Cardiac muscle cell (in vitro differentiated cells and primary cell): ENCODE measurements at places on chromosomes 16 and 17. TPM values are rescaled to one million over a fixed set of nuclear protein-coding genes. Genes with fewer than 3 reads are reported as not detected.

DNA sequence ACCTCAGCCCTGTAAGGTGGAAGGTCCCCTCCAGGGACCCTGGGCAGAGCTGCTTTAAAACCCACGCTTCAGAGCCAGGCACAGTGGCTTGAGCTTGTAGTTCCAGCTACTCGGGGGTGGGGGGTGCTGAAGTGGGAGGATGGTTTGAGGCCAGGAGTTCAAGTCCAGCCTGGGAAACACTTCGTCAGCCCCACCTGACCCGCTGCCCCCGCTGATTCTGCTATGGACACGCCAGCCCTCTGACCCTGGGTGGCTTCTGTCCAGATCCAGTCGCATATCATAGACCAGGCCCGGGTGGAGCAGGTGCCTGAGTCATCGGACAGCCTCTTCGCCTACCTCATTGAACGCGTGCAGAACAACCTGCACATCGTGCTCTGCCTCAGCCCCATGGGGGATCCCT, 35.2 kb upstream of the KDM6B start:
- no peak for DNase-seq
- H3K36me3 ChIP-seq, result no peaks in the 10 kb centered on the region
- H3K4me3 ChIP-seq, result no peak overlapping the region
- H3K4me1 ChIP-seq, result peaks cover 4% of the 10 kb centered on the region
- H3K27ac ChIP-seq, result no peak overlapping the region

GRCh38 chr17:65278820-65279184, 141.6 kb downstream of the RGS9 start:
- H3K4me1 ChIP-seq, result no peaks in the 10 kb centered on the region
- H3K27ac ChIP-seq, result no peak overlapping the region
- no peak for DNase-seq
- H3K4me3 ChIP-seq, result no peak overlapping the region

DNA sequence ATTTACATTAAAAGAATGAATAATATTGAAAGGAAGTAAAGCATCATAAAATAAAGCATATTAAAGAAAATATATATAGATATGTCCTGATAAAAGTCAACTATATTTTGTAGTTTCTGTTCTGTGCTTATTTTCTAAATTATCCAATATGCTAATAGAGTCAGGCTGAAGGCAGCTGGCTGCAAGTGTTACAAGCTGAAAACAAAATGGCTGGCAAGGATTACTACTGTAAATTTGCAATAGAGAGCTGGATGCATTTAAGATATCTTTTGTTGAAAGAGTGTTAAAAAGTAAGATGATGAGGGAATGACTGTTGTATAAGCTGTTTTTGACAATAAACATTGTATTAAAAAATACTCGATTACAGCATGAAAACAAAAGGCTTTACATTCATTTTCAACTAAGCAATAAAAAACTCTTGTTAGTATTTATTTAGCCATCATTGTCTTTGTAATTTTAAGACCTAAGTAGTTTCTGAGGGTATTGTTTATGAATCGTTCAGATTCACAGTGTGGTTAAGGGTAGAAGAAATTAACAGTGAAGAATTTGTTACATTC, 76.3 kb downstream of the TANC2 start:
- H3K36me3 ChIP-seq, result no peaks in the 10 kb centered on the region
- H3K27me3 ChIP-seq, result no peaks in the 10 kb centered on the region
- H3K4me3 ChIP-seq, result no peak overlapping the region
- H3K4me1 ChIP-seq, result peaks cover 13% of the 10 kb centered on the region
- DNase-seq, result no peak

DNA sequence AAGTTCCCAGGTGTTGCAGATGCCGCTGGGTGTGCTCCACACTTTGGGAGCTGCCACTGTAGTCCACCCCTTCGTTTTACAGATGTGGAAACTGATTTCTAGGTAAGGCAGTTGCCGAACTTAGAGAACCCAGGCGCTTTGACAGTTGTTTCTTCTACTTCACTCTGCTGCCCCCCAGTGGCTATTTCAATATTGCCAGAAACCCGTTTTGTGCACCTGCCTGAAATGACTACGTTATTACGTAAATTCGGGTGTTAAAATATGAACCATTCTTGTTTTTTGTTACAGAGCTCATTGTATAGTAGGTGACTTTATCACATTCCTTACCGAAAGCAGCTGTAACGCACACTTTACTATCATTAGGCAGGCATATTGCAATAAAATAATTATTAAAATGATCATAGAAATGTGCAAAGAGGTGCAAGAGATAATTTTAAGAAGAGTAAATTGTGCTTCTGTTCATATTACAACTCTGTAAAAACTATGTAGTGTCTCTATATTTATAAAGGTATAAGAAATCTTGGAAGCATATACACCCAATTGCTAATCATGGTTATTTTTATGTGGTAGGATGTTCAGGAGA, 44.9 kb downstream of the OTOA start:
- H3K4me1 ChIP-seq, result no peaks in the 10 kb centered on the region
- H3K36me3 ChIP-seq, result no peaks in the 10 kb centered on the region
- peak; percentile 80 for DNase-seq
- H3K27ac ChIP-seq, result no peak overlapping the region

- H3K36me3 ChIP-seq, result peaks cover 6% of the 10 kb centered on the region
- H3K4me1 ChIP-seq, result peaks cover 13% of the 10 kb centered on the region
- no peak overlapping the region for H3K27ac ChIP-seq
- peak overlapping the region; percentile 54 for H3K4me3 ChIP-seq
- no peaks in the 10 kb centered on the region for H3K27me3 ChIP-seq
- no peak for DNase-seq
Observed at GRCh38 chr17:58513267-58513964, 1.0 kb downstream of the MTMR4 start.

GRCh38 chr17:15999974-16000827, 577 bp downstream of the TTC19 start:
- H3K4me3 ChIP-seq, result peak overlapping the region; percentile 52
- H3K36me3 ChIP-seq, result peaks cover 33% of the 10 kb centered on the region
- peak overlapping the region; percentile 79 for H3K27ac ChIP-seq
- H3K4me1 ChIP-seq, result peaks cover 8% of the 10 kb centered on the region

- no peak for DNase-seq
- H3K27me3 ChIP-seq, result no peaks in the 10 kb centered on the region
Observed at GRCh38 chr16:9913604-9914326, 268.5 kb downstream of the GRIN2A start.

DNA sequence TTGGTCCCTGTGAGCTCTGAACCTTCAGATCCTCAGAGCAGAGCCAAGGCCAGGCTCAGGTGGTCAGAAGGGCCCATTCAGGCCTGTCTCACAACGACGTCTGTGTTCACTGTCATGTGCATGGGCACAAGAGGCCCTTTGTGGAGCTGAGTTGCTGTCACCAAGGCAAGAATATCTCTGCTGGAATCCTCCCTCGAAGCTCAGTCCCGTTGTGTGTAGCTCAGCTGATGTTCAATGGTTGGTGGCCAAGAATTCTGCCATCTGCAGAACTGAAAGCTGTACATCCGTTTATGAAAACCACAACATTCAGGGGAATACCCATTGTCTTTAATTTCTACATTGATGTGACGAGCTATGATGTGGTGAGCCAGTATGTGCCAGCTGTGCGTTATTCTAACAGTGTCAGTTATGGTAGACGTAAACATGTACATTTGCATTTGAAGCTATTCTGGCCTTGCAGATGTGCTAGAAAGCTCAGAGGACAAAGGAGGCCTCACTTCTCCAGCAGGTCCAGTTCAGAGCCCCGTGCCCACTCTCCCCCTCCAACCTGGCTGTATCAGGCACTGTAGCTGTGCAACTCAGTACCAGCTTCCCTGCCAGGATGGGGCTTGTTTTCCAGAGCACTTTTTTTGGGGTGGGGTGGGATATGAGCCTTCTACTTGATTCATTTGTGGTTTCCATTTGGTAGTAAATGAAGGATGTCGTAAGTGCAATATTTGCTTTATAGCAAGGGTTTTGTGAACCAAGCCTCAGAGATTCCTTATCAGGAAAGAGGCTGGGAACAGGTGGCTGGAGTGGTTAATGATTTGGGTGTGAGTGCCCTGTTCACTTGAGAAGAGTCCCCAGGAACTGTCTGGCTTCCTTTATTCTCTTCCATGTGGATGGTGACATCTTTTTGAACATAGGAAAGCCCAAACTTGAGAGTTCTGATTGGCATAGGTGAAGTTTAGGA, 56.1 kb downstream of the B9D1 start:
- H3K27ac ChIP-seq, result no peak overlapping the region
- peaks cover 5% of the 10 kb centered on the region for H3K4me1 ChIP-seq
- no peak overlapping the region for H3K4me3 ChIP-seq
- no peaks in the 10 kb centered on the region for H3K36me3 ChIP-seq
- DNase-seq, result no peak

DNA sequence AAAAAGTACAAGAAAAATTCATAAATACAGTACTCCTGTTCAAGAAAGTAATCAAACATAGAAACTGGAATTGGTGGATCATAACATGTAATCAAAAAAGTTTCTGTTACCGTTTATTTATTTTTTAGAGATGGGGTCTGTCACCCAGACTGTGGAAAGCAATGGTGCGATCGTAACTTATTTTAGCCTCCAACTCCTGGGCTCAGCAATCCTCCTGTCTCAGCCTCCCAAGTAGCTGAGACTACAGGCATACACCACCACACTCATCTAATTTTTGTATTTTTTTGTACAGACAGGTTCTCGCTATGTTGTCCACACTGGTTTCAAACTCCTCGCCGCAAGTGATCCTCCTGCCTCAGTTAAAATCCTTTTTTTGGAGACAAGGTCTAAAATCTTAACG, 22.5 kb downstream of the ARHGAP17 start:
- DNase-seq, result no peak
- no peak overlapping the region for H3K4me3 ChIP-seq
- peaks cover 14% of the 10 kb centered on the region for H3K4me1 ChIP-seq
- no peaks in the 10 kb centered on the region for H3K36me3 ChIP-seq
- H3K27ac ChIP-seq, result no peak overlapping the region
- H3K27me3 ChIP-seq, result no peaks in the 10 kb centered on the region

DNA sequence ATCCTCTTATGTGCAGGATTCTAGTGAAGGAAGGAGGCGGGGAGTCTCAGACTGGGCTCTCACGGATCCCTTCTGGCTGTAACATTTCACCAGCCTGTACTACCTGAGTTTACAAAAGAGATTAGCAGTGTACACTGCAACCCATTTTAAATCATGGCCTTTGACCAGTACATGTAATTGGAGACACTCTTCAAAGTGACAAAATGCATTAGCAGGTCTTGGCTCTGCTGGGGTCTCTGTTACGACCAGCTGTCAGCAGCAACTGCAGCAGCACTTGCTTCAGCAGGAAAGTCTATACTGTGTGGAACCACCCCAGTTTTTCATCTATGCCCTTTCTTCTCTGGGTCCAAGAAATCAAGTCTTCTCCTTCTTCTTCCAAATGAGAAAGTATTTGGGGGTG, 322.8 kb upstream of the ASIC2 start:
- no peaks in the 10 kb centered on the region for H3K4me1 ChIP-seq
- no peak overlapping the region for H3K4me3 ChIP-seq
- no peaks in the 10 kb centered on the region for H3K36me3 ChIP-seq
- peak; percentile 11 for DNase-seq

- H3K27me3 ChIP-seq, result no peaks in the 10 kb centered on the region
- H3K4me1 ChIP-seq, result no peaks in the 10 kb centered on the region
- DNase-seq, result no peak
- H3K27ac ChIP-seq, result no peak overlapping the region
- no peaks in the 10 kb centered on the region for H3K36me3 ChIP-seq
Observed at GRCh38 chr17:44130693-44131349, 7.4 kb upstream of the HDAC5 start.

DNA sequence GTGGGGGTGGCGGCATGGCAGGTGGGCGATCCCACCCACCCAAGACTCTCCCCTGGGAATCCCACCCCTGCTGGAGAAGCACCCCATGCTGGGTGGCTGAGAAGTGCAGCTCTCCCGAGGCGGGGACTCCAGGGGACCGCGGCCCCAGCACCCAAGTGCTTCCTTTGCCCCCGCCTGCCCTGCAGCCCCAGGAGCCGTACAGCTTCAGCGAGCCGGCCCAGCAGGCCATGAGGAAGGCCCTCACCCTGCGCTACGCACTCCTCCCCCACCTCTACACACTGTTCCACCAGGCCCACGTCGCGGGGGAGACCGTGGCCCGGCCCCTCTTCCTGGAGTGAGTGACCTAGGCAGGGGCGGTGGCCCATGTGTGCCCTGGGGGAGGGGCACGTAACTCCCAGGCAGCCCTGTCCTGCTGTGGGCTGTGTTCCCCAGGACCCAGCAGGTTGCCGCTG, 11.7 kb downstream of the GAA start:
- H3K36me3 ChIP-seq, result no peaks in the 10 kb centered on the region
- no peaks in the 10 kb centered on the region for H3K4me1 ChIP-seq

GRCh38 chr17:76102944-76103273, 678 bp downstream of the EXOC7 start:
- peak overlapping the region; percentile 79 for H3K27ac ChIP-seq
- H3K4me3 ChIP-seq, result peak overlapping the region; percentile 64

- H3K4me1 ChIP-seq, result no peaks in the 10 kb centered on the region
- no peak for DNase-seq
Observed at GRCh38 chr16:17564856-17565255, 94.1 kb upstream of the XYLT1 start.

GRCh38 chr17:19247473-19247872, 10.3 kb downstream of the EPN2 start:
- H3K27me3 ChIP-seq, result no peaks in the 10 kb centered on the region
- H3K4me1 ChIP-seq, result peaks cover 20% of the 10 kb centered on the region
- no peak overlapping the region for H3K27ac ChIP-seq
- H3K4me3 ChIP-seq, result no peak overlapping the region

- no peaks in the 10 kb centered on the region for H3K4me1 ChIP-seq
- H3K36me3 ChIP-seq, result no peaks in the 10 kb centered on the region
- H3K4me3 ChIP-seq, result no peak overlapping the region
Observed at GRCh38 chr17:16569358-16569712, 331 bp upstream of the ZNF287 start.

- H3K36me3 ChIP-seq, result no peaks in the 10 kb centered on the region
- no peak for DNase-seq
- H3K4me3 ChIP-seq, result no peak overlapping the region
- H3K4me1 ChIP-seq, result no peaks in the 10 kb centered on the region
- no peak overlapping the region for H3K27ac ChIP-seq
Observed at GRCh38 chr17:80842456-80843013, 149.1 kb upstream of the CHMP6 start.

DNA sequence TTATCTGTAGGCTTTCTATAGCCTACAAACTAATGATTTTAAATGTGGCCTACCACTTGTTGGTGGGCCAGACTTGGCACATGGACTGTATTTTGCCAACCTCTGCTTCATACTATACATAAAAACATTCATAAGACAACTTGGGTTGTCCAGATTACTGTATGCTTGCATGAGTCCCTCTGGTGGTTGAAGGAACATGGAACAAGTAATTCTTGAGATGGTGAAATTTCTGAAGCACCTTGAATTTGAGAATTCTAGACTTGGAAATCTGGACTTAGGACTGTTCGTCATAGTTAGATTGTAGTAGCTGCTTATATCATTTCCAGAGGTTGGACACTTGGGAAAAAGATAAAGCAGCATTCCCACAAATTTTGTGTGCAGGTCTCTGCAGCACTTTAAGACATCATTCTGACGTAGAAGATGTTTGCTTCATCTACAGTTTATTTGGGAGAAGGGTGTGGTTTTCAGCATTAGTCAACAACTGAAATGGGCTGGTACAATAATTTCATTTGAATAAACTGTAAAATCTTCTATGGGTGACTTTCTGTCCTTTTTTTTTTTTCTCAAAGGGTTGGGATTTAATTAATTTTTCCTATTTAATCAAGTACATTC, 31.2 kb downstream of the NFATC3 start:
- peak; percentile 59 for DNase-seq
- no peaks in the 10 kb centered on the region for H3K4me1 ChIP-seq
- H3K4me3 ChIP-seq, result no peak overlapping the region
- H3K36me3 ChIP-seq, result no peaks in the 10 kb centered on the region
- no peaks in the 10 kb centered on the region for H3K27me3 ChIP-seq
- H3K27ac ChIP-seq, result no peak overlapping the region

Gene TNFRSF17
- total RNA-seq, result not detected in 2 replicates

Gene DYNLL2
- total RNA-seq, result 14.2 and 16.3 TPM in 2 replicates

Gene EFCAB13
- 4.8 and 5.9 TPM in 2 replicates for total RNA-seq

Gene CBLN1
- 0.85 and 1.2 TPM in 2 replicates for total RNA-seq

Gene HSD17B1
- total RNA-seq, result 4.3 and 6.0 TPM in 2 replicates
